ENCODE measurements at places on chromosomes 3 and 15.

GRCh38 chr3:10263646-10264363 is 15.5 kb downstream of the TATDN2 start:
- DNase-seq = peak; percentile 62

- no peak for DNase-seq
Measured at GRCh38 chr3:64936556-64936955, 248.8 kb upstream of the ADAMTS9 start.

GRCh38 chr15:29638781-29639180 is 183.5 kb downstream of the TJP1 start:
- peak; percentile 8 for DNase-seq

GRCh38 chr3:126340596-126340942 is 16.6 kb downstream of the KLF15 start:
- no peak for DNase-seq

DNA sequence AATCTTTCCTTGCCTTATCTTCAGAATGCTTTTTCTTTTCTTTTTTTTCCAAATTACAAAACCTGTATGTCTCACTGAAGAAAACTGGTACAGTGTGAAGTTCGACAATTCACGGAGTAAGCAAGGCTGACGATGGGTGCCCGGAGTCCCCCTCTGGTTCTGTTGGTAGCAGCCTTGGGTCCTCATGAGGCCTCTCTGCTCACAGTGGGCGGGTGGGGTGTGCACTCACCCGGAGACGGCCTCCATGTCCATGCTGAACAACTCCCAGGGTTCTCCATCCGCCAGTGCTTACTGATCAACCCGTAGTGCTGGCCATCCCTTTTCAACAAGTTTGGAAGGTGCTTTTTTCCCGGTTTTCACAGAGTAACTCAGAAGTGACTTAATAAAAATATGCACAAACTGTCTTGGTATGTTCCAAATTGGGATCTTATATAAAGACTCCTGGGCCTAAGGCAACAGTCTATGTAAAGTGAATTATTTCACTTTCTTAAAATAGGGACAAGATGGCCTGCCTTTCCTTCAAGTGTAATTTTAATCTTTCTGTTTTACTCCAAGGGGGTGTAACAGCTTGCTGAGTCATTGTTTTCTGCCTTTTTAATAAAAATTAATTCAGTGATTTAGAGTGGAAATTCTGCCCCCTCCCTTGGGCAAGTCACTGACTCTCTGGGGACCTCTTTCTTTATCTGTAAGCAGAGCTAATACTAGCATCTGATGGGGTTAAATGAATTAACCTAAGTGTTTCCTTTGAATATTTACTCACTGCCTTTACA is 23.7 kb downstream of the LRRK1 start:
- DNase-seq = peak; percentile 14

DNA sequence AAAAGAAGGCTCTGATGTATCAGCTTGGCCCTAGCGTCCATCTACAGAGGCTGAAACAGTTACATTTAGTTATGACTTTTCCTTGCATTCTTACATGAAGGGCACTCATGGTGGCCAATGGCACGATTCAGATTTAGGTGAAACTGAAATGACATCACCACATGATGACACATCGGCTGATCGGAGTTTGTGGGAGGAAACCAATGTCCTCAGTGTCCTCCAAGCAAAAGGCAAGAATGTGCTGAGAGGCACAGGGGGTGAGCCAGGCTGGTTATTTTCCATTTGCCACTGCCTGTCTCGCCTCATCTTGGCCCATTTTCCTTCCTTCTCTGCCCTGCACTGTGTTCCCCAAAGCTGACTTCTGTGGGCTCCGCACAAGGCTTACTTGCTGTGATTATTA is 34.4 kb downstream of the TARS3 start:
- DNase-seq = peak; percentile 28

DNA sequence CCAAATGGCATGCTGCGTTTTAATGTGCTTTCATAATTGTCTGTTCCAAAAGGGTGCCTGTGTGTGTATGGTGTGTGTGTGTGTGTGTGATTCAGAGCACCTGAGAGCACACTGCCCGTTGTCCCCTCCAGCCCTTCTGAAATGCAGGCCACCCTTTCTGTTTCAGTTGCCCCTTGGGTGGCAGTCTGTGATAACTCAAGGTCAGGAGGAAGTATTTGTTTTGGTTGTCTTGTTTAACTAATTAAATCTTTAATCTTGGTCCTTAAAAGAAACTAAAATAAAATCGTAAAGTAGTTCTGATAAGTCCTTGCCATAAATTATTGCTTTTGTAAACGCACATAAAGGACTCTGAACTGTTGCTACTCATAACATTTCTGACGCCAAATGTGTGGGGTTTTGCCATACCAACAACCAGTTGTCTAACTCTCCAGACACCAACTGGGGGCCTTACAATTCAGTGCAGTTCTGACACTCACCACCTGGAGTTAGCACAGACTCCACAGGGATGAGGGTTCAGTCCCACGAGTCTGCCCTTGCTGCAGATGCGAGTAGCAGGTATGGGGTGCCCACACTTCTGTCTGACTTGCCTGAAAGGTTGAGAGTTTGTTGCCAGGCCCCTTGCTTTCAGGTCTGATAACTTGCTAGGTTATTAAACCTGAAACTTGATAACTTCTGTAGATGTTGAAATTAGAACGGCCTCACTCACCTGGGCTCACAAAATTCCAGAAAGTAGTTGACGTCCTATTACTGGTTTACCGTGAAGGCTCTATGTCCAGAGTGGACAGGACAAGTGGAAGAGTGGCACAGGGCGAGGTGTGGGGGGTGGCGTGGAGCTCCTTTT is 157.3 kb downstream of the IGF1R start:
- no peak for DNase-seq

GRCh38 chr3:45112939-45113338 is 33.2 kb downstream of the CDCP1 start:
- no peak for DNase-seq

DNA sequence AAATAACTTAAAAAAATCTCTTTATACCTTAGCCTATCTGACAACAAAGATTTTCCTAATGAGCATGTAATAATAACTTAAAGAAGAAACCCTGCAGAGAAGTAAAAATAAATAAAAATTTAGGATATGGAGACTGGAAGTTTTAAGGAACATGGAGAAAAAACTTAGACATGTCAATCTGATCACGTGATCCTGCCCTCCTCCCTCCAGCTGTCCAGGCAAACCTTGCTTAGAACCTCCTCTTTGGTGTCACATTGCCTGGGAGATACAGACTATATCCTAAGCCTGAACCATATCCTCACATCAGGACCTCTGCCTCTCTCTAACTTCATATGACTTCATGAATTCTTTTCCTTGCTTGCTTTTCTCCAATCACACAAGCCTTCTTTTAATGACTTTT is 275.5 kb downstream of the CNTN3 start:
- no peak for DNase-seq

DNA sequence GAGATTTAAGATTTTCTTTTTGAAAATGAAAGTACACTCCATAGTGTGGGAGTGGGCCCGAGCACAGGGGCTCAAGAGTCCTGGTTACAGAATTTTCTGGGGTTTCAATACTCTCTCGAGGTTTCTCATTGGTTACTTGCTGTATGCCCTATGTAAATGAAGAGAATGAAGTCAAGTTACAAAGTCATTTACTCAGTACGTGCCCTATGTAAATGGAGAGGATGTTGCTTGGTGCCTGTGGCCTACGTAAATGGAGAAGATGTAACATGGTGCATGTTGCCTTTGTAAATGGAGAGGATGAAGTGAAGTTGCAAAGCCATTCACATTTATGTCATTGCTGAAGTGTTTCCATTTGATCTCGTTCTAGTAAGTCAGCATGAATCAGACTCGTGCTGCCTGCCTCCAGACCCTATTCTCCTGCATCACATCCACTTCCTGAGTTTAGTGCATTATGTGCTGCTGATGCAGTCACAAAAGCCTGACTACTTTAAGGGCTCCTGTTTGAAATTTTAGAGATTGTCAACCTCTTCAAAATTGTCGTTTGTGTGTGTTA is 302.0 kb downstream of the ZBBX start:
- DNase-seq = no peak

DNA sequence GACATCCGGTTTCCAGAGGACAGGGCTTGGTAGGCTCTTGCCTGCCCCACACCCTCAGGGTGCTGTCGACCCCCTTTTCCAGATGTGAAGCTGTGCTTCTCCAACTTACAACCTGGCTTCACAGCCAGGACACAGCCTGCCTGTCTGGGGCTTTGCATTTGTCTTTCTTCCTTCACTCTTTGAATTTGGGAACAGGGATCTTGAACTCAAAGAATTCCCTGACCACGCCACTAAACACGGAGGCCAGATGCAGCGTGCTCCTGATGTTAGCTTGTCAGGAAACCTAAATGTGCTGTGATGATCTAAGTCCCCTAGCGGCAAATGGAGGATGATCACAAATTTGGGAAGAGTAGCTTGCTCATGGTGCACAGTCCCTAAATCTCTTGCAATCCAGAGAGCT is 244.8 kb upstream of the RGMA start:
- DNase-seq = no peak

GRCh38 chr3:108408883-108409799 is 101.3 kb downstream of the MYH15 start:
- no peak for DNase-seq

DNA sequence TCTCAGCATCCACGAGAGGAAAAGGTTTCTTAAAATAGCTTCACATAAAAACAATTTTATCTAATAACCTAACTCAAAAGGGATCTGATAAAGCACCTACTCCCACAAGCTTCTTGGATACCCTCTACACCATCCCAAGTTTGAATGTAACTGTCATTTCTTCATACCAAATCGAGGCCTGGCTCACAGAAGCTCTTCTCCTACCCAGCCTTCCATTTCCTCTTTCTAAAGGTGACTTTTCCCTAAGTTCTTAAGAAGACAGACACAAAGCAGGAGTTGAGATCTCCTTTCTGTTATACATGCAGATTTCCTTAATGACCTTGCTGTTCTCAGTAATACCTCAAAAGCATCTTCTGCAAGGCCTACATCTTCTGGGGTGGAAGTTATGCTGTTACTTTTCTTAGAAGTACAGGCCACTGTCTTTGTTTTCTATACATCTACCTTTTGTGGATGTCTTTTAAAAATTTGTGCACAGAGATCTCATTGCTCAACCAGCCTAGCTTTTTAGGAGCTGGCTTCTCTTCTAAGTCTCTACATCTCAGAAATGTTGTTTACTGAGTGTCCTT is 3.4 kb upstream of the LRRIQ4 start:
- no peak for DNase-seq

DNA sequence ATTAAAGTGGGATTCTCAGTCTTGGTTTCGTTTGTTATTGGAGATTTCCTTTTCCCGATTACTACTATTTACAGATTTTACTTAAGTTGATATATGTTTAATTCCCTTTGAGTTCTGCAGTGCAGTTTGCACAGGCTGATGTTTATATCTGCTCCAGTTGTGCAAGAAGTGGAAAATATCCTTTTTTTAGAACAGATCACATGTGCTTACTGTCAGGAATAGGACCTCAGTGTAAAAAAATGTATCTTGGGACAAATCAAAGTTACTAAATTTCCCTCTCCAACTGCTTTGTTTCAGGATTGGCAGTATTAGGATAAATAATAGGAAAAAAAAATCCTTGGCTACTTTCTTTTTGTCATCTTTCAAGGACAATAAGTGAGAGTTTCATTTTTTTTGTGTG is 6.9 kb downstream of the MITF start:
- peak; percentile 31 for DNase-seq

GRCh38 chr3:18090377-18090776 is 334.8 kb downstream of the SATB1 start:
- no peak for DNase-seq
